ENCODE measurements at places on chromosomes 3 and 15.

DNA sequence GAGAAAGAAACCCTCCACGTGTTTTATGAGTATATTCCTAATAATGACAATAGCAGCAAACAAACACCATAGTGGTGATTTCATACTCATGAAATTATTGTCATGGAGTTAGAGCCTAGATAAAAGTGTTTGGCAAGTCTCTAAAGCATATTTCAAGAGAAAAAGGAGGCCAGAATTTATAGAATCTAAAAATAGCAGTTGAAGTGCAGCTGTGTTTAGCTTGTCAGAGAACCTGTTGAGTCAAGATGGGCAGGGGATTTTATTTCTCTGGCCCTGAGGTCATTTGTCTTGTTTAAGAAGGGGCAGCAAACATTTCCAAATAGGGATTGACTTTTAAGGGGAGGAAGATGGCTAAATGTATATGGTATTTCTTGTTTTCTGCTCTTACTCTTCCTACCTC, 279.6 kb upstream of the CTDSPL start:
- no peak overlapping the region for H3K27ac ChIP-seq
- H3K4me3 ChIP-seq = no peak overlapping the region
- H3K27me3 ChIP-seq = no peaks in the 10 kb centered on the region
- no peaks in the 10 kb centered on the region for H3K4me1 ChIP-seq

GRCh38 chr3:8621872-8622271, 22.7 kb downstream of the SSUH2 start:
- peaks cover 2% of the 10 kb centered on the region for H3K4me1 ChIP-seq
- H3K4me3 ChIP-seq = no peak overlapping the region

GRCh38 chr3:135382188-135382587, 583.3 kb upstream of the PPP2R3A start:
- no peak overlapping the region for H3K27ac ChIP-seq
- H3K36me3 ChIP-seq = no peaks in the 10 kb centered on the region
- no peak for DNase-seq
- no peaks in the 10 kb centered on the region for H3K27me3 ChIP-seq
- no peak overlapping the region for H3K4me3 ChIP-seq

- DNase-seq = no peak
- H3K27ac ChIP-seq = no peak overlapping the region
- H3K4me1 ChIP-seq = no peaks in the 10 kb centered on the region
- no peak overlapping the region for H3K4me3 ChIP-seq
- H3K36me3 ChIP-seq = no peaks in the 10 kb centered on the region
These were observed 49.1 kb downstream of the FBN1 start for GRCh38 chr15:48596415-48596814.

GRCh38 chr15:60652870-60653269, 173.9 kb upstream of the ICE2 start:
- H3K27me3 ChIP-seq = no peaks in the 10 kb centered on the region
- no peak overlapping the region for H3K4me3 ChIP-seq
- DNase-seq = no peak
- H3K27ac ChIP-seq = no peak overlapping the region

DNA sequence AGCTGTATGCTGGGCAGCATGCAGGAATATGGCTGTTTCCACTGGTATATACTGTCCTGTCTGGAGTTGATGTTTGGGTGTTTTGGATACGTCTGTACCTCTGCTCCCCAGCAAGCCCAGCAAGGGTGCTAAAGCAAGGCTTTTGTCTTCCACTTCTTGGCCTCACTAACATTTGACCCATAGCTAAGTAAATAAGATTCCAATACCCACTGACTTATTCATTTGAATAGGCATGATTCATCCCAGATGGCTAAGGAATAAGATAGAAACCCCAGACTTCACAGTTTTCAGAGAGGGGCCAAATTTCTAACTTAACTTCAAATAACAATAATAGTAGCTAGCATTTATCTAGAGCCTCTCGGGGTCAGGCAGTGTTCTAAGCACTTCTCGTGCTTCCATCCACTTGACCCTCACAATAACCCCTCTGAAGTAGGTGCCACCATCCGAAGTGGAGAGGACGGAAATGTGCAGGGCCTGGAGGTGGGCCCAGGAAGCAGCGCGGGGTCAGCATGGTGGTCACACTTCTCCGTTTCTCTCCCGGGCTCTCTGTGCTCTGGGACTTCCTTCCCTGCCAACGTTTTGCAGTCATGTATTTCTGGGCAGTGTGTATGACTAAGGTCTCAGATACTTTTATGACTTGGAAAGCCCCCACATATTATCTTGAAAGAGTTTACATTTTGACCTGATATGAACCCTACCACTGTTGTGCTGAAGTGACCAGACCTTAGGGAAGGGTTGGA, 39.3 kb downstream of the LRRK1 start:
- H3K36me3 ChIP-seq = no peaks in the 10 kb centered on the region
- no peaks in the 10 kb centered on the region for H3K27me3 ChIP-seq
- H3K4me1 ChIP-seq = no peaks in the 10 kb centered on the region
- H3K4me3 ChIP-seq = no peak overlapping the region

Measured in uterus (tissue), 4 donors.